ENCODE measurements at places on chromosomes 1 and 21.

DNA sequence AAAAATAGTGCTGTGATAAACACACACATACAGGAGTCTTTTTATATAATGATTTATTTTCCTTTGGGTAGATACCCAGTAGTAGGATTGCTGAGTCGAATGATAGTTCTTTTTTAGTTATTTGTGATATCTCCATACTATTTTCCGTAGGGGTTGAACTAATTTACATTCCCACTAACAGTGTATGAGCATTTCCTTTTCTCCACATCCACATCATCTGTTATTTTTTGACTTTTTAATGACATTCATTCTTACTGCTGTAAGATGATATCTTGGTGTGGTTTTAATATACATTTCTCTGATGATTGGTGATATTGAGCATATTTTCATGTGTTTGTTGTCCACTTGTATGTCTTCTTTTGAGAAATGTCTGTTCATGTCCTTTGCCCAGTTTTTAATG lies 78.3 kb downstream of the NIBAN1 start:
- no peak for DNase-seq

DNA sequence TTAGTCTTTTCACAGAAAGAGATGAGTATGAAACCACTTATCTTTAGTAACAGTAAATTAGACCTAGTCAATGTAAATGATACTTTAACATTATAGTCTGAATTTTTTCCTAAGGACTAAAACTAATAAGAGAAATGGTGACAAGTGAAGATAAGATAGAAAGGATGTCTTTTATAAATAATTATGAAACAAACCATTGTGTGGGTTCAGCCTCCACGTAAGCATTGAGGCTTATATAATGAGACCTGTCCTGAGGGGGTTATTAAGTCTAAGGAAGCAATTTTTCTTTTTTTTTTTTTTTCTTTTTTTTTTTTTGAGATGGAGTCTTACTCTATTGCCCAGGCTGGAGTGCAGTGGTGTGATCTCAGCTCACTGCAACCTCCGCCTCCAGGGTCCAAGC lies 55.8 kb downstream of the UROD start:
- no peak for DNase-seq

- DNase-seq, result no peak
Measured at GRCh38 chr1:174242856-174243255, 83.5 kb downstream of the RABGAP1L start.

DNA sequence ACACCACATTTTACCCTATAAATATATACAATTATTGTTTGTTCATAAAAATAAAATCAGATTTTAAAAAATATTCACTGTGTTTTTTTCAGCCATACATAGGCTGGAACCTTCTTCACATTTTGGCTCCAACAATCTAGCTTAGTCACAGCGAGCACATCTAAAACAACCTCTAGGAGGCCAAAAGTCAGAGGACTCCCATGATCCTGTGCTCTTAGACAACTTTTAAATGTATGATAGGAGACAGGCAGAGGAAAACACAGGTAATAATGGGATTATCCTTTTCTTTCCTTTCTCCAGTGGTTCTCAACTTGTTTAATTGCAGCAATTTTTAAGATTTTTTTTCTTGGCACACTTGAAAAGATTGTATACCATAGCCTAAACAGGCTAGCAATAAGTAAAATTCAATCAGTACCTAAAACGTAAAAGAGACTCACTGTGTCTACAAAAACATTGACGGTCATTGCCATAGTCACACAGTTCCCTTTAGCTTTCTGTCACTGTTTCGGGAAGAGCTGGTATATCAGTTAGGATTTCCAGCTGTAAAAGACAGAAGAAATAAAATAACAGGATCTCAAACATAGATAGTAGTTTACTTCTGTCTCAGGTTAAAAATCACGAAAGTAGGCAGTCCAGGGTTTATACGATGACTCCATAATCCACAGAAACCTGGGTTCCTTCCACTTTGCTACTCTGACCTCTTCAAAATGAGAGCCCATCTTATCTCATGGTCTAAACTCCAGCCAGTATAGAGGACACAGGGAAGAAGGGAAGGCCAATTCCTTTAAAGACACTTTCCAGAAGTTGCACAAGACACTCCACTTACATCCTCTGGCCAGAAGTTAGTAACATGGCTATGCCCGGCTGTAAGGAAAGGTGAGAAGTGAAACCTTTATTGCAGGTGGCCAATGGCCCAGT lies 39.2 kb upstream of the CR1L start:
- DNase-seq, result no peak

- DNase-seq, result no peak
Measured at GRCh38 chr1:8238141-8239038, 79.5 kb upstream of the SLC45A1 start.

GRCh38 chr1:91080650-91081049 lies 58.8 kb upstream of the ZNF644 start:
- DNase-seq, result no peak

GRCh38 chr1:33685256-33685655 lies 178.6 kb upstream of the HMGB4 start:
- no peak for DNase-seq

DNA sequence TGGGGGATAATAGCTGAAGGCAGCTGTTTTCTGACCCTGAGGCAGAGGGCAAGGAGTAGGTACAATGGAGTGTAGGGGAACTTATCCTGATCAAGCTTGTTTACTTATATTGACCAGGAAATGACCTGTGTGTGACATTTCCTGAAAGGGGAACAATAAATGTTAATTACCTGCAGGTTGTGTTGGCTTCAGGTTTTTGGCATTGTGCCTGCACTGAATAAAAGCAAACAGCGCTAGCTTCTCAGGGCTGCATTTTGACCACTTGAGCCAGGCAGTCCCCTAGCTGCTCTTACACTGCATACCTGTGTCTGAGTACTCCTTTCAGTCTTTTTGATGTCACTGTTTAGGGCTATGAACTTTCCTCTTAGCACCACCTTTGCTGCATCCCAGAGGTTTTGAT lies 40.6 kb downstream of the DRAM2 start:
- no peak for DNase-seq

DNA sequence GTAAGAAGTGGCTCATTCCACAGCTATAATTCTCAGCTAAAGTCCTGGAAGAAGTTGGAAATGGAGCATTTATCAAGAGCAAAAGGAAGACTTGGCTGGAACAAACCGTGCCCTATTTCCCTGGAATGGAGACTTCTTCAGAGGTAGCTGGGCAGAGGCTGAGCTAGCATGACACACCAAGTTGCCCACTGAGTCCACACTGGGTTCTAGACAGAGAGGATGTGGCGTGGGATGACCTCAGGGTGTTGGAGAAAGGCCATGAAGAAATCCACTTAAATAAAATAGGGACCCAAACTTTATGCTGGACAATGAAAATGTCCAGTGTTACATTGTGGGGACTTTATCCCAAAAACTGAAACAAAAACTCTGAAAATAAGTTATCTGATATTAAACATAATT lies 116.2 kb downstream of the KCNJ6 start:
- no peak for DNase-seq

GRCh38 chr1:67588178-67588855 lies 96.7 kb upstream of the GADD45A start:
- DNase-seq, result no peak

DNA sequence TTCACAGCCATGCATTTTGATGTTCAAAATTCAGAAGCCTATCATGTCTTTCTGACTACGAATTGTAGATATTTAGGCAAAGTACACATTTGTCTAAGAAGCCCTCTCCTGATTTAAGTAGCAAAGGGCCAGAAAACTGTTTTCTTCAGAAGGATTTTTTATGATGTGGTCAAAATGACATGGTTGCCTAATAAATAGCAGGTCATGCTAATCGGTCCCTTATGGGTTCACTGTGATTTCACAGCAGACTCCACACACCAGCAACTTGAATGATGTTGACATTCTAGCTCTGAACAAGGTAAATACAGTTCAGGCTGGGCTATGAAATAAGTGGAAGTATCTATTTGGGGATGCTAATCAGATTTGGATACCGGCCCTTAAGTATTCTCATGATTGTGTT lies 178.7 kb upstream of the DPYD start:
- DNase-seq, result no peak

DNA sequence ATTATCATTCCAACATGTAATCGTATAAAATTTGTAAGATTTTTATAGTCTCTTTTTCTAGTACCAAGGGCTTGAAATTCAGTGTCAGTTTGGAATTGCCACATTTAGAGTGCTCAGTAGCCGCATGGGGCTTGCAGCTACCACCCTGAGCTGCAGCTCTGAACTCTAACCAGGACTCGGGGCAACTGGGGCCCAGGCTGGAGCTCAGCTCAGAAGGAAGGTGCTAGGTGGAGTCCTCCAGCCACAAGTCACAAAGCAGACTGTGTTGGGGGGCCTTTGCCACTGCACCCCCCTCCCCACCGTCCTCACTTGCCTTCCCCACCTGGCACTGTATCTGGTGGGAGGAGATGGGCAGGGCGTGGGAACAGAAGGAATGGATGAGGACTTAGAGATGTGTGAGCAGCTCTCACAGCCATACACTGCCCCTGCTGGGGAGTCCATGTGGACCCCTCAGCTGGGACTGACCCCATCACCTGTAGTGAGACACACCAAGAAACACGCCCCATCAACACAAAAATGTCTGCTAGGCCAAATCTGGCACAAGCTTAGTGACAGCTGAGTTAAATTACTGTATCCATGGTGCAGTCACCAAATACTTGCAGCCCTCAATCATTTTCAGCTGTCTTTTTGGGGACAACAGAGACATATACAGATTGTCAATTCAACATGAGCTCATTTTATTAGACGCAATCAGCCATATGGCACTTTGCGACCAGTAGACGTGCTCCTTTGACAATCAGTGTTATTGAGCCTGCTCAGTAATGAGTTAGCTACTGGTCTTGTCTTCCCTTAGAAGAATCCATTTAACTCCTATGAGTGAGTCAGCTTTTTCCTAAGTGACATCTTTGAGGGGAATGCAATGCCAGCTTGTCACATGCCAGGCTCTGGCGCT lies 241.7 kb upstream of the RAB4A start:
- DNase-seq, result no peak

DNA sequence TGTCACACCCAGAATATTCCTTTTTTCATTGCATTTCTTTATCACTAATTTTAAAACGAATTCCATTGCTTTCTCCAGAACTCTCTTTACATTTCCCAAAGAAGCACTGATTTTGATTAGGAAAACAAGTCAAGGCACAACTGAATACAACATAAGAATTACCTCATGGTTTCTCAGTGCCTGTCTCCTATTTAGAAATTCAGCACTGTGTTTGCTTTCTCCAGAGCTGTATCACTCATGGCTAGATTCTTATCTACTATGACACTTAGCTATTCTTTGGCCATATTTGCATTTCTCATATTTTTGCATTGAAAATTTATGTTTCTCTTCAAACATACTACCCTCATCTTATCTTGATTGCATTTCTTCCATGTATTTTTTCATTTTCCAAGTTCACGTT lies 1402.0 kb downstream of the MRPL39 start:
- no peak for DNase-seq

- no peak for DNase-seq
Measured at GRCh38 chr1:151537112-151537511, 3.0 kb upstream of the TUFT1 start.

DNA sequence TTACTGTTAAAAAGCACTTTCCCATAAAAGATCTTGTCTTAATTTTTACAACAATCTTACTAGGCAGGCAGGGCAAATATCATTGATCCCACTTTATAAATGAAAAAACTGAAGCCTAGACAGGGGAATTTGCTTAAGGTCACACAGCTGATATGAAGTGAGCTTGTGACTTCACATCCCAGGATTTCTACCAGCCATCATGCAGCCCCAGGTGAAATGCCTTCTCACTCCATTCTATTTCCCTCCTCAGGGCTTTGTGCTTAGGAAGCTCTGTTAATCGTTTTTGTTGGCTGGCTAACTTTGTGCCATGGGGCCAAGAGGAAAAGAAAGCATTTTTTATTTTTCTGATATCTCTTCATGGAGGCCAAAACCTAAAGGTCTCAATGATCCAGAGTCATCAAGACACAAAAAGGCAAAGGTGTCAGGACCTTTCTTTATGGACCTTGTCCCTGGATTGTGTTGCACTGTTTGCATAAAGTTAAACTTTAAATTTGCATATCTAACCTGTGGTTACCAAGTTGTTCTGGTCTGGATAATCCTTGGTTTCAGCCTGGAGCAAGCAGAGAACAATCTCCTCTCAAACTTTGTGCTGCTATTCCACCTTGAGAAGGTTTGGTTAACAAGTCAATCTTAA lies 44.8 kb upstream of the ZNF326 start:
- DNase-seq, result no peak

DNA sequence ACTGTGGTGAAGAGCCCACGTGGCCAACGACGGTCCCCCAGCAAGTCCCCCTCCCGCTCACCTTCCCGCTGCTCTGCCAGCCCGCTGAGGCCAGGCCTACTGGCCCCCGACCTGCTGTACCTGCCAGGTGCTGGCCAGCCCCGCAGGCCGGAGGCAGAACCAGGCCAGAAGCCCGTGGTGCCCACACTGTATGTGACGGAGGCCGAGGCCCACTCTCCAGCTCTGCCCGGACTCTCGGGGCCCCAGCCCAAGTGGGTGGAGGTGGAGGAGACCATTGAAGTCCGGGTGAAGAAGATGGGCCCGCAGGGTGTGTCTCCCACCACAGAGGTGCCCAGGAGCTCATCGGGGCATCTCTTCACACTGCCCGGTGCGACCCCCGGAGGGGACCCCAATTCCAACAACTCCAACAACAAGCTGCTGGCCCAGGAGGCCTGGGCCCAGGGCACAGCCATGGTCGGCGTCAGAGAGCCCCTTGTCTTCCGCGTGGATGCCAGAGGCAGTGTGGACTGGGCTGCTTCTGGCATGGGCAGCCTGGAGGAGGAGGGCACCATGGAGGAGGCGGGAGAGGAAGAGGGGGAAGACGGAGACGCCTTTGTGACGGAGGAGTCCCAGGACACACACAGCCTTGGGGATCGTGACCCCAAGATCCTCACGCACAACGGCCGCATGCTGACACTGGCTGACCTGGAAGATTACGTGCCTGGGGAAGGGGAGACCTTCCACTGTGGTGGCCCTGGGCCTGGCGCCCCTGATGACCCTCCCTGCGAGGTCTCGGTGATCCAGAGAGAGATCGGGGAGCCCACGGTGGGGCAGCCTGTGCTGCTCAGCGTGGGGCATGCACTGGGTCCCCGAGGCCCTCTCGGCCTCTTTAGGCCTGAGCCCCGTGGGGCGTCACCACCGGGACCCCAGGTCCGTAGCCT lies 46.8 kb downstream of the TRIM11 start:
- DNase-seq, result no peak

- no peak for DNase-seq
Measured at GRCh38 chr1:89553157-89553556, 28.5 kb downstream of the LRRC8B start.

All from stimulated activated CD4-positive, alpha-beta T cell treated with anti-CD3 and anti-CD28 coated beads, Interleukin-2, amount 100 ng/mL, for 24 hours (primary cell).